ENCODE measurements at places on chromosomes 4 and X.
A peak's percentile ranks its signal among the peaks of the same experiment; 100 is the strongest.

DNA sequence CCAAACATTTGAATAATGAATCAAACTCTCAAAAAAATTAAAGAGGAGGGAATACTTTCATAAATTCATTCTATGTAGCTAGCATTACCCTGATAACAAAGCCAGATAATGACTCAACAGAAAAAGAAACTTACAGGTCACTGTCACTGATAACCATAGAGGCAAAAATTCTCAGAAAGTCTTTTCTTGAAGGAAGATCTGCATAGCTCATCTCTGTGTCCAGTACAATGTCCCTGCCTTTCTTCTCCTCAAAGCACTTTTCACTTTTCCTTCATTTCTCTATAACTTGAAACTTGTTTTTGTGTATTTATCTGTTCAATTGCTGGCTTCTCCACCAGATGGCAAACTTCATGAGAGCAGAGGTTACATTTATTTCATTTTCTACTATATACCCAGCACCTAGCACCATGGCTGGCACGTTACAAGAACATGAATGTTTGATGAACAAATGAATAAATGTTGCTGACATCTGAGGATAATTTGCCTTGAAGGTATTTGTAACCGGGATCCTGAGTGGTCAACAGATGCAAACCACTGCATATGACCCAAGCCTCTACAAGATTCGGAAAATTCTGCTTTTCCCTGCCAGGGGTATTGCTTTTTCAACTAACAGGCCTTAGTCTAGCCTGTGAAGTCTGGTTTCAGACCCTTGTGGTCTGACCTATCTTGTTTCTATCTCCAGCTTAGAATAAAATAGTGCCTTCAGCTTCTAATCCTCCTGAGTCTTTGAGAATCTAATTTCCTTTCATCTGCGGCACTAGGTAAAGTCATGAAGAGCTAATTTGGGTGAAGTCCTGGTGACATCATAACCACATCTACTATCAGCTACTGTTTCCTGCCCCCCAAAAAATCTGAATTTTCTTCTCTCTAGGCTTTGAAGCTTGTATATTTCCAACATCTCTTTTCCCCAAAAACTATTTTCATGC lies 52.5 kb upstream of the ANTXR2 start:
- no peak for DNase-seq

DNA sequence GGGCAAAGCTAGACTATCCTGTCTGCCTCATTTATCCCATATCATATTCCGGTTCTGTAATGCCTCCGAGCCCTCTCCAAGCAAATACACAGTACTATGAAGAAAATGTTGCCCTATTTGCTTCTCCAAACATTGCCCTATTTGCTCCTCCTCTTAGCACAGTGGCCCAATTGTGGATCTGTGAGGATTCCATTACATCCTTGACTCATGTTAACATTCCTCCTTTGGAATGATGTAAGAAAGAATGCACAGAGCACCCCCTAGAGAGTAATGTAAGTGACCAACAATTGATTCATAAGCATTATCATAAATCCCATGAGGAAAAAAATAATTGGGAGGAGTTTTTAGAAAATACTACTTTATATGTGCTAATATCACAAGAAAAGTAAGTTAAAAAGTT lies 11.3 kb upstream of the BTC start:
- no peak for DNase-seq

- no peak for DNase-seq
These were observed 1.1 kb downstream of the RNF150 start for GRCh38 chr4:141132072-141132708.

DNA sequence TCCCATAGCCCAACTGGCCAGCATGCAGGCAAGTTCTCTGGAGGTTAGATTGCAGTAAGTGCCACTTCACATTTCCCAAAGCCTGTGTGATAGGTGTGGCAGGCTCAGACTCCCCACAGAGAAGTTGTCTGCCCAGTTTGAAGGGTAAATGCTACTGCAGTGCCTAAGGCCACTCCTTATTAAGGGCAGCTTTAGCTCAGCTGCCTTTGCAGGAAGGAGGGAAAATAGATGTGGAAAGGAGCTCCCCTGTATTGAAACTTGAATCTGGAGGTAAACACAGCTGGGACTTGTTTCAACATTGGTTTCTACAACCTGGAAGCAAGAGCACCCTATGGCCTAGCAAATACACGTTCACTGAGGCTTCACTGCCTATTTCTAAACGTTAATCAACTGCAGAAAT lies 22.4 kb downstream of the NEXMIF start:
- no peak for DNase-seq

DNA sequence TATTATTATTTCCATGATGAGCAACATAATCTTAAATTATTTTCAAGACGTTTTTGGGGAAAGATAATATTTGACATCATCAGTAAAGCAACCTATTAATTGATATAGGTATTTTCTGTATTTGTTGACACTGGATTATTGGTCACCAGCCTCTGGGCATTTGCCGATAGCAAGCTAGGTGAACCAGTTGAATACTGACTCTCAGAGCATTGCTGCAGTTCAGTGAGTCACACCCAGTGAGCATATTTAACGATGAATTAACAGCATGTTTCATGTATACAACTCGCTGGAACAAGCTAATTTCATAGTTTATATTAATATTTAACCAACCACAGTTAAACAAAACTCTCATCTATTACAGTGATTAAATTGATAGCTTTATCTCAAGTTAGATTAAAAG lies 1006.0 kb upstream of the DIAPH2 start:
- DNase-seq = no peak

GRCh38 chrX:40734971-40735324 lies 394 bp downstream of the MED14 start:
- DNase-seq = no peak

DNA sequence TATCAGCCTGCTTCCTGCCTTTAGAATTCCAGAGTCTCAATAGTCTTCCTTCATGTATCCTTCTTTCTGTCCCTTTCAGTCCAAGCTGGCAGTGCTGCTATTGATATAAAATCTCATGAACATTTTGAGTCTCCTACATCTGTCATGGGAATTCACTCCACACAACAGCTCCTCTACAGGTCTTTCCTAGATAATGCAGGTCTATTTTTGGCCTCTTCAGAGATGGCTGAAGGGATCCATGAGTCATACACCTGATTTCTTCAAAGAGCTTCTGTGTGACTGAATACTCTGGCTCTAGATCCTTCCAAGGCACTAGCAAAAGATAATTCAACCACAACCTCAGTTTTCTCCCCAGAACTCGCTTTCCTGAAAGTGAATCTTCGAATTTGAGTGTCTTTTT lies 115.4 kb downstream of the STPG2 start:
- no peak for DNase-seq

GRCh38 chrX:11566789-11567188 lies 98.9 kb downstream of the ARHGAP6 start:
- no peak for DNase-seq

- no peak for DNase-seq
These were observed 38.0 kb upstream of the LNX1 start for GRCh38 chr4:53629296-53629695.

DNA sequence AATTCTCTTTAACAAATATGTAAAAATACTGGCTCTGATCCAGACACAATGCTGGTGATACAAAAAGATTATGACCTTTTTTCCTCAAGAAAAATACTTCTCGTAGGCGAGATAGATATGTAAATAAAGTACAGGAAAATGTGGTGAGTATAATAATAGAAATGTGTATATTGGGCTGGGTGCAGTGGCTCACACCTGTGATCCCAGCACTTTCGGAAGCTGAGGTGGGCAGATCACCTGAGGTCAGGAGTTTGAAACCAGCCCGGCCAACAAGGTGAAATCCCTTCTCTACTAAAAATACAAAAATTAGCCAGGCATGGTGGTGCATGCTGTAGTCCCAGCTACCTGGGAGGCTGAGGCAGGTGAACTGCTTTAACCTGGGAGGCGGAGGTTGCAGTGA lies 55.0 kb downstream of the MRPL1 start:
- DNase-seq = no peak

DNA sequence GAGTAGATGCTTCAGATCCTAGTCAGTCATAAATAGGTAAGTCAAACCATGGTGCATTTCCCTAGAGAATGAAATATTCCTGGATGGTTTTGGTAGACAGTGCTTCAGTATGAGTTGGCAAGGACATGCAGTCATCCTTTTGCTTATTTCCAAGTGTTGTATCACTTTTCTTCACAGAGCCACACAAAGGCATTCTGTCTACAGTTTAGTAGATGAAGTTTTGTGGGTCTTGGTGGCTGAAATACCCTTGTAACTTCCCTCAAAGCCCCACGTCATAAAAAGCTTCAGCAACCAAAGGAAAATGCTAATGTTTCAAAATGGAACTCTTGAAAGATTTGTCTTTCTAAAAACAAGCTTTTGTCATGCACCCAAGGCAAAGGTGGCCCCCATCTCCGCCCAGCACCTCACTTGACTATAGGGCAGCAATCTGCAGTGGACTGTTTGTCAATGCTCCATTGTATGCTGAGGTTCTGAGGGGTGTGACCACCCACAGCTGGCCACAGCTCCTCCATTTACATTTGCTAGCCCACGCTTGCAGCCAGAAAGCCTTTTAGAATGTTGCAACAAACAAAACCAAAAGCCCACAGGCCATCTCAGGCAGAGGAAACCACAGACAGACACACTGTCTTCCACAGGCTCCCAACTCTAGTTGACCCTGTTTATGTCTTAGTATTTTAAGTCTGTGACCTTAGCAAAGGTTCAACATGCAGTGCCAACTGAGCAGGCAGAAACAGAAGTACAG lies 87.1 kb upstream of the FAM9C start:
- no peak for DNase-seq

- DNase-seq = no peak
These were observed 138.0 kb upstream of the BOD1L1 start for GRCh38 chr4:13765539-13765938.

DNA sequence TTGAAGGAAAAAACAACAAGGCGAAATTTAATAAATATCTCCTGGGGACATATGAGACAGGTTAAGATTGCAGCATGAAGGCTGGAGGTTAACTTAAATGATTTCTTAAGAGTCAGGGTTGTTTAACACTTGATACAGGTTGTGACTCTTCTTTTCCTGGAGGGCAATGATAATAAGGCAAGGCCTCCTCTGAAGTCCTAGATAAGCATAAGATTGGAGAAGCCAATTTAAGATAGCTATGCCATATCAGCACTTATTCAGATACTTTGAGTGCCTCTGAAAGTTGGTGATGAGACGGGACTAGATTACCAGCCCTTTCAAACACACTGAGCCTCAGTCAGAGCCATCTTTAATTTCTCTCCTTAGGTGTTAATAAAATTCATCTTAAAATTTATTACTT lies 350.8 kb downstream of the FBXO8 start:
- no peak for DNase-seq

DNA sequence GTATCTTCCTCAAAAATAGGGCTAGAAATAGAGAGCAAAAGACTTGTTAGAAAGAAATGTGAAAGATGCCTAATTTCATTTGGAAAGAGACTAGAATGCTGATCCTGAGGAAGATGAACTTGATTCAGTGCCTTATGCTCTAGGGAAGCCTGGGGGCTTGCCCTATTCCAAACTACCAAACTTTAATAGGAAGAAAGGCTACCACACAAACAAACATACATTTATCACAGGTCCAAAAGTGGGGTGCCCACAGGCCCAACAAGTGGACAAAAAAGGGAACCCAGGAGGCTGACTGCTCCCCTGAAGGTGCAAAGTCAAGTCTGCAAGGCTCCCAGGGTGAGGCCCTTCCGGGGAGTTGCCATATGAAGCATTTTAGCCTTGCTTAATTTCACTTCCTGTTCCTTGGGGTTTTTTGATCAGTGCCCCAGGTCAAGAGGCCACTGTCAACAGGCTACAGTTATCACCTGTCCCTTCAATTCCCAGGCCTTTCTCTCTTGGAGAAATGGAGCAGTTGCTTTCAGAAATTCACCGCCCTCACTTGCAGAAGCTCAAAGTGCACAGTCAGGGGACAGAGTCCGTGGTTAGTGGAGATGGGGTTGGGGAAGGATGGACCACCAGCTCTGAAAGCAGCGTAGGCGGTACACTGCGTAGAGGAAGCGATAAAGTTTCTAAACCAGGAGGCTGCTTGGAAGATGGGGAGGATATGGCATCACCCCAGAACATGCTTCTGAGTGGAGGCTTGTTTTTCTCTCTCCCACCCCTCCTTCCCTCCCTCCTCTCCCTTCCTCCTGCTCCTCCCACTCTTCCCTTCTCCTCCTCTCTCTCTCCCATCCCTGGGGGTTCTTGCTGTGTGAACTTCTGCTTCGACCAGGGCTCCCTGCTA lies 36.4 kb downstream of the TMEM154 start:
- DNase-seq = no peak

- DNase-seq = peak; percentile 69
These were observed 20.2 kb downstream of the WDR1 start for GRCh38 chr4:10096201-10096977.

GRCh38 chrX:8927066-8927635 lies 106.8 kb downstream of the FAM9B start:
- DNase-seq = no peak

- no peak for DNase-seq
These were observed 6.3 kb downstream of the SFRP2 start for GRCh38 chr4:153782581-153782980.

DNA sequence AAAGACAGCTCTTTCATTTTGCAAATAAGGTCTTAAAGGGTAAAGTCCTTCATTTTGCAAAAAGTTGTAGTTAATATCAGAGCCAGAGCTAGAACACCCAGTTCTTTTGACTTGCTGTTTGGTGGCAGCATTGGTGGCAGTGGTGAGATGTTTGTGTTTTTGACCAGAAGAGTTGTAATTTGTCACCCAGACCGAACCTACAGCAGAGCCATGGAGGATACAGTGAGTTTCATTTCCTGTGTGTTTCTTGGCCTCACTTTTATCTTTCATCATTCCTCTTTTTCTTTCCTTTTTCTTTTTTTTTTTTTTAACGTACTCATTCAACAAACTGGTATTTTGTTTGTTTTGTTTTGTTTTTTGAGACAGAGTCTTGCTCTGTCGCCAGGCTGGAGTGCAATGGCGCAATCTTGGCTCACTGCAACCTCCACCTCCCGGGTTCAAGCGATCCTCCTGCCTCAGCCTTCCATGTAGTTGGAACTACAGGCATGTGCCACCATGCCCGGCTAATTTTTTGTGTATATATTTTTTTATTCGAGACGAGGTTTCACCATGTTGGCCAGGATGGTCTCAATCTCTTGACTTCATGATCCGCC lies 116.4 kb downstream of the AFF1 start:
- DNase-seq = no peak

DNA sequence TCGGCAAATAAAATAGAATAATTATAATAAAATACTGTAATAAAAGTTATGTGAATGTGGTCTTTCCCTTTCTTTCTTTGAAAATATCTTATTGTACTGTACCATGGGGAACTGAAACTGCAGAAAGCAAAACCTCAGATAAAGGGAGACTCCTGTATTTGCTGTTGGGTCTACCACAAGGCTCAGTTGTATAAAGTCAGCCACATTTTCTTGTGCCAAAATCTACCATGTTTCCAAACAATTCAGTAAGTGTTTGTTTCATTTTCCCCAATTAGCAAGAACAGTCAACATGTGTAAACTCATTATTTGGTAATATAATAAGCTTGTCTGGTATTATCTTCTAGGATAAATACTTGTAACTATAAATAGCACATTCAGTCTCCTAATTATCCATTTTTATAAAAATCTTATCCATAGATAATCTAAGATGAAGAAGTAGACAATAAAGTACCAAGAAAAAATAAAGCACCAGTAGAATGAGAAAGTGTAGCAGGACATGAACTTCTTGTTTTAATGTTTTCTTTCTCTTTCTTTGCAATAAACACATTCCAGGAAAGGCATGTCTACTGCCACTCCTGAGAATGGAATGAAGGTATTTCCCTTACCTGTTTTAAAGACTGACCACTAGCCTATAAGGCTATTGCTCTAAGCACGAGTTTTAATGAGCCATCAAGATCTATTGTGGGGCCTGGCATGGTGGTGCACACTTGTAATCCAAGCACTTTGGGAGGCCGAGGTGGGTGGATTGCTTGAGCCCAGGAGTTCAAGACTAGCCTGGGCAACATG lies 15.0 kb upstream of the OTUD4 start:
- DNase-seq = no peak

GRCh38 chr4:148443512-148444295 lies 1.5 kb upstream of the NR3C2 start:
- DNase-seq = no peak

All from stimulated activated CD8-positive, alpha-beta memory T cell treated with anti-CD3 and anti-CD28 coated beads, Interleukin-7, amount 100 ng/mL, for 48 hours (primary cell).